ENCODE measurements at places on chromosomes 1 and 21.

DNA sequence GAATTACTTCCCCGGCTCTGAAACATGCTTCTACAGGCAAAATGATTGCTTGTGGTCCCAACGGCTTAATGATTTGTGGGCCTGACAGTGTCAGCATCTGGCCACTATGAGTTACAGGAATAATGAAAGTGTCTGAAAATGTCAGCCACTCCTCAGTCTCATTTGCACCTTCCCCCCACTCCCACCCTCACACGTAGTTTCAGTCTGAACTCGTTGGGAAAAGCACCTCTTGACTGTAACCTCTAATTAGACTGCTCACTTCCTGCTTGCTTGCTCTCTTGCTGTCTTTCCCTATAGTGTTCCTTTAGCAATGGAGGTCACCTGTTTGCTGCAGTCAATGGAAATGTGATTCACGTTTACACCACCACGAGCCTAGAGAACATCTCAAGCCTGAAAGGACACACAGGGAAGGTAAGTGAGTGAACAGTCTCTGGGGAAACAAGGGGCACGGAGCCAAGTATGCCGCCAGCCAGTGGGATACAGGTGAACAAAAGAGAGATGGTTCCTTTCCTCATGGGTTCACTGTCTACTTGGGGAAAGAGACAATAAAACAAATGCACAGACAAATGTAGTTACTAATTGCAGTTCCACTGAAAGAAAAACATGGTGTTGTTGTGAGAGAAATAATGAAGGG lies 27.1 kb downstream of the CFAP57 start:
- no peak for DNase-seq

DNA sequence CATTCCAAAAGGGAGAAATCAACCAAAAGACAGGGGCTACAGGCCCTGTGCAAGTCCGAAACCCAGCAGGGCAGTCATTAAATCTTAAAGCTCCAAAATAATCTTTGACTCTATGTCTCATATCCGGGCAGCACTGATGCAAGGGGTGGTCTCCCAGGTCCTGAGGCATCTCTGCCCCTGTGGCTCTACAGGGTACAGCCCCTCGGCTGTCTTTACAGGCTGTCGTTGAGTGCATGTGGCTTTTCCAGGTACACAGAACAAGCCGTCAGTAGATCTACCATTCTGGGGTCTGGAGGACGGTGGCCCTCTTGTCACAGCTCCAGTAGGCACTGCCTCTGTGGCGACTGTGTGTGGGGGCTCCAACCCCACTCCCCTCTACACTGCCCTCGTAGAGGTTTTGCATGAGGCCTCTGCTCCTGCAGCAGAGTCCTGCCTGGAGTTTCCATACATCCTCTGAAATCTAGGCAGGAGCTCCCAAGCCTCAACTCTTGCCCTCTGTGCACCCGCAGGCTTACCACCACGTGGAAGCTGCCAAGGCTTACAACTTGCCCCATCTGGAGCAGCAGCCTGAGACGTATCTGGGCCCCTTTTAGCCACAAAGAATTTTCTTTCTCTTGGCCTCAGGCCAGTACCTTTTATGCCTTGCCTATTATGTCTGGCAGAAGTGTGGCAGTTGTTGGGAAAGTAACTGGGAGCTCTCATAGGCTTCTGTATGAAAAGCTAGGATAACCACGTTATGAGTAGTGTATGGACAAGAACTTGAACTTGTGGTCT lies 52.5 kb downstream of the POU2F1 start:
- peak; percentile 8 for DNase-seq

GRCh38 chr1:40954626-40955025 lies 24.9 kb upstream of the CTPS1 start:
- no peak for DNase-seq

DNA sequence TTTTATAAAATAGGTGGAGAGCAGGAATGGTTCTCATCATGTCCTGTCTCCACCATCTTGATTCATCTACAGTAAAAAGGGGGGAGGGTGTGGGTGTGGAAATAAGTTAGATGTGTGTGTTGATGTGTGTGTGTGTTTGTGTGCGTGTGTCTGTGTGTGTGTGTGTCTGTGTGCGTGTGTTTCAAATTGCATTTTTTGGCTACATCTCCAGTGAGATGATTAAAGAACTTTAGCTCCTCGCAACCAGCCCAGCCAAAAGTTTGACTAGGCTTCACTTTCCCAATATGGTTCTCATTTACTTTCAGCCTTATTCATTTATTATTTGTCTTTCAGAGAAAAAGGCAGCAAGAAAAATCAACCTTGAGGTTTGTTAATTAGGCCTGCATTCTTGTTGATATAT lies 14.7 kb upstream of the HAO2 start:
- DNase-seq = no peak

GRCh38 chr1:110132682-110133081 lies 17.6 kb upstream of the SLC6A17 start:
- no peak for DNase-seq

- peak; percentile 58 for DNase-seq
Observed at GRCh38 chr1:75265792-75266191, 131.6 kb downstream of the LHX8 start.

GRCh38 chr1:220370041-220370700 lies 97.9 kb upstream of the RAB3GAP2 start:
- DNase-seq = peak; percentile 83

DNA sequence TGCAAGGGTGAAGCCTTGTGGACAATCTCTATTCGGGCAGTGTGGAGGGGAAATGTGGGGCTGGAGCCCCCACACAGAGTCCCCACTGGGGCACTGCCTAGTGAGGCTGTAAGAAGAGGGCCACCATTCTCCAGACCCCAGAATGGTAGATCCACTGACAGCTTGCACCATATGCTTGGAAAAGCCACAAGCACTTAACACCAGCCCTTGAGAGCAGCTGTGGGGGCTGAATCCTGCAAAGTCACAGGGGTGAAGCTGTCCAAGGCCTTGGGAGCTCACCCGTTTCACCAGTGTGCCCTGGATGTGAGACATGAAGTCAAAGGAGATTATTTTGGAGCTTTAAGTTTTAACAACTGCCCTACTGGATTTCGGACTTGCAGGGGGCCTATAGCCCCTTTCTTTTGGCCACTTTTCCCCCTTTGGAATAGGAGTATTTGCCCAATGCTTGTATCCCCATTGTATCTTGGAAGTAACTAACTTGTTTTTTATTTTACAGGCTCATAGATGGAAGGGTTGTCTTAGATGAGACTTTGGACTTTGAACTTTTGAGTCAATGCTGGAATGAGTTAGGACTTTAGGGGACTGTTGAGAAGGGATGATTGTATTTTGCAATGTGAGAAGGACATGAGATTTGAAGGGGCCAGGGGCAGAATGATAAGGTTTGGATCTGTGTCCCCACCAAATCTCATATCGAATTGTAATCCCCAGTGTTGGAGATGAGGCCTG lies 16.3 kb upstream of the COL6A1 start:
- no peak for DNase-seq

DNA sequence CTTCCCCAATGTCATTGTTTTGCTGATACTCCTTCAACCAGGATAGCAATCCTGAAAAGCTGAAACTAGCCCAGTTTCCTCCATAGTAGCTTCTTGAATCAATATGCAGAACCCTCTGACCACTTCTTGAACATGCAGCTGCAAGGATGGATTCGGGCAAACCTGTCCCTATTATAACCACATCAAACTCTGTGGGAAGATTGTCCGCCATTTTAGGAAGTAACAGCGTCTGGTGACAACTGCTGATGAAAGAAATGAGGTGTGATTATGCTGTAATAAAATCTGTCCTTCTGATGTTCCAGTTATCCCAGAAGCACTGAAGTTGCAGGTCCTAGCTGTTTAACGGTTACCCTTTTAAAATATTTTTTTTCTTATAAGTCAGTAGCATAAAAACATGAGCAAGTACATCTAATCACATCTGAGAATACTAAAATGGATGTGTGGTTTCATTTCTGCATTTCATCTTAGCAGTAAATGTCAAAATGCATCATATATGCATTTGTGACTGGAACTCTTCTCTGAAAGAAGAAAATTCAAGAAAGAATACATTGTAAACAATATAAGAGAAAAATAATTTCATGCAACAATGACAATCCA lies 4.5 kb downstream of the CHML start:
- DNase-seq = no peak

GRCh38 chr1:81498471-81499462 lies 302.0 kb upstream of the ADGRL2 start:
- DNase-seq = no peak

GRCh38 chr1:242228991-242229390 lies 230.1 kb upstream of the MAP1LC3C start:
- no peak for DNase-seq

- peak; percentile 29 for DNase-seq
Observed at GRCh38 chr1:54153535-54154439, 987 bp upstream of the CDCP2 start.

GRCh38 chr1:22691031-22691753 lies 19.4 kb upstream of the EPHB2 start:
- DNase-seq = peak; percentile 13

- no peak for DNase-seq
Observed at GRCh38 chr1:234881893-234882771, 246.5 kb downstream of the TOMM20 start.

GRCh38 chr1:209395169-209395568 lies 188.3 kb upstream of the CAMK1G start:
- DNase-seq = no peak

DNA sequence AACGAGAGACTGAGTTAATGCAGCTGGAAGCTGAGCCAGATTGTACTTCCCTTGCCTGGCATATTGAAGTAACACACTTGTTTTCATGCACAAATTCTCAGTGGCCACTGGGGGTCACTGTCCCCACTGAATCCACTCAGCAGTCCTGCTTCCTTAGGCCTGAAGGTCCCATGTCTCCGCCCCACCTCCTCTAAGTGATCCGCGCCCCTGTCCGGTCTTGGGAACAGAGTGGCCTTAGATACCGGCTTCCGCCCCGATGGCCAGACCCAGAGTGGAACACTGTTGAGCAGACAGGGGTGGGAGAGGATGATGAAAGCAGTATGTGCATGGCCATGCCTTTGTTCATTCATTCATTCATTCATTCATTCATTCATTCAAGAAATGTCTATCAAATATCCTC lies 34.8 kb downstream of the CHAF1B start:
- DNase-seq = peak; percentile 86

DNA sequence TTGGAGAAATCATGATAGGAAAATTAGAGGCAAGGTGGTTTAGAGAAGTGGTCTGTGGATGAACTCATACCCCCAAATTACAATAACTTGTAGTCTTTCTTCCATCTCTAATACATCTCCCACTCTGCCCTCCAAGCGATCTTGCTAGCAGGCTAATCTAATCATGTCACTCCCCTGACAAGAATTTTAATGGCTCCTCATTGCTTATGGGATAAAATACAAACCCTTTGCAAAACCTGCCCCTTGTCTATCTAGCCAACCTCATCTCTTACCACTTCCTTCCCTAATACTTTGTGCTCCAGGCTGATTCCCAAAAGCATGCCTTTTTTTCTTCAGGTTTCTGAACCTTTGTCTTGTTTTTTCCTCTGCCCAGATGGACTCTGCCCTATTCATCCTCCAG lies 71.3 kb upstream of the LRRN2 start:
- DNase-seq = no peak

- DNase-seq = peak; percentile 12
Observed at GRCh38 chr1:93042187-93043056, 36.7 kb upstream of the MTF2 start.

GRCh38 chr21:31128234-31128633 lies 90.0 kb upstream of the KRTAP19-8 start:
- DNase-seq = no peak

DNA sequence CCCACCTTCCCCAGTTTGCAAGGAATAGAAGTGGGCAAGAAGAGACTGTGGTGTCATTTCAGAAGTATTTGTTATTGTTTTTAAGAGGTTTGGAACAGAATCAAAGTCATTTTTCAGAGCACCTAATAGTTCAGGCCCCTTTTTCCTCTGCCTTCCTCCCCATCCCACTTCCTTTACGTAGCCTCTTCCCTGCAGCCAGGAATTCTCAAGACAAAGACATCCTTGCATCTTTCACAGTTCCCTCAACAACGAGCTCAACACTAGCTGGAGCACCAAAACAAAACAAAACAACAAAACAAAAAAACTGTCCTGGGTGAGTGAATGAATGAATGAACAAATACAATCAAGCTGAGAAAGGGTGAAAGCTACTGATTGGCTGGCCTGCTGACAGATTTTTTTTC lies 7.0 kb downstream of the PALMD start:
- DNase-seq = no peak

GRCh38 chr1:239276051-239276450 lies 110.3 kb upstream of the CHRM3 start:
- DNase-seq = no peak

DNA sequence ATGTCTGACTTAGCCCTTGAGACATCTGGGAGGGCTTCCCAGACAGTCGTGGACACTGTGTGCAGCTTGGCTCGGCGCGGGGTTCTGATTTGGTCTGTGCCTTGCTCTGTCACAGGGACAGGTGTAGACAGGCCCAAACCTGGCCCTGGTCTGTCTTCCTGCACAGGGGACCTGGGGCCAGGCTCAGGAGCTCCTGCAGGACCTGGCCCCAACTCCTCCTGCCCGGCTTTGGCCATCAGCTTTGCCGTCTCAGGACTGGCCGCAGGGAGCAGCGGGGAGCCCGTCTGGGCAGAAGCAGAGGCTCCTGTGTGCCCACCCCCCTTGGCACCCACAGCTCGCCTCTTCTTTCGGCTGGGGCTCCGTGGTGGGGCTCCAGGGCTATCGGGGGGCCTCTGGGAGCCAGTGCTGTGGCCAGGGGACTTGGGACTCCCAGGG lies 1.7 kb downstream of the PERM1 start:
- no peak for DNase-seq

DNA sequence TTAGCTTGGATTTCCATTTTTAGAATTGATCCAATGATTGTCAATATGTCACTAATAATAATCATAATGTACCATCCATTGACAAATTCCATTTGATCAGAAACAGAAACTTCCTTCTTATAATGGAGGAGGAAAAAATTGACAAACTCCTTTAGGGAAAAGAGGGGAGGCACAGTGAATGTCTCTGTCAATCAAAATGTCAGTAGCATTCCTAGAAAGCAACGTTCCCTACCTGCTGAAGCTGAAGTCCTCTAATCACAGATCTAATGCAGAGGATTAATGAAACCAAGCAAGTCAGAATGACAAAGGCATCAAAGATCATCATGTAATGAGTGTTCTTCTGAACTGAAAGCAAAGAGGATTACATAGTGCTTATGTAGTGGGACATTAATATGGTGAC lies 22.4 kb downstream of the MCOLN3 start:
- no peak for DNase-seq

DNA sequence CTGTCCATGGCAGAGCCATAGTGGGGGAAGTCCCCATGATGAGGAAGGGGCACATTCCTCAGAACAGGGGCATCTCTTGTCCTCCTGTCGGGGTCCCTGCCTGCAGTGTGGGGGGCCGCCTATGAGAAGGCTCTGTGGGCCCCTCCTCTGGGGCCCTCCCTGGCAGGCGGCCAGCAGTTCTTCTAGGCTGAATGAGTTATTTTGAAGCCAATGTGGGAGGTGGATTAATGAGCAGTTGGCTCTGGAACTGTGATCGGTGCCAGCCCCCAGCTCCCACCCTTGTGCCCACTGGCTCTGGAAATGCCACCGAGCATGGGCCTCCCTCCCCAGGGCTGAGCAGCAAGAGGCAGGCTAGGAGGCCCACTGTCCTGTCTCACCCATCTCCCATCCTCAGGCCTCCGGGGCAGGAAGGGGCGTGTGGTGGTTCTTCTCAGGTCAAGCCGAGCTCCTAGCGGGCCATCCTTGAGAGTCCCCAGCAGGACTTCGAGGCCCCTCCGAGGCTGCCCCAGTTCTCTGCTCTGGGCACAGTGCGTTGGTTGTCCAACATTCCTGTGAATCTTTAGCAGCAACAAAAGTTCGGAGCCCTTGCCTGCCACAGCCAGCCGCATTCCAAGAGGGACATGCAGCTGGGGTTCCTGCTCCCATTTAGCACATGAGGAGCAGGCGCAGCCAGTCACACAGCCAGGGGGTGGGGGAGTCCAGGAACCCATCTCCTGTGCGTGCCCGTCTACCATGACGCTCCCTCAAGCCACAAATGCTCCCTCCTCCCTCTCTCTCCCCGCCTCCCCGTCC lies 57.2 kb downstream of the EDN2 start:
- no peak for DNase-seq
